ENCODE measurements at places on chromosomes 5 and 9.

- no peak for DNase-seq
Measured at GRCh38 chr9:100350188-100350587, 2.6 kb downstream of the TEX10 start.

- DNase-seq, result no peak
Measured at GRCh38 chr9:13446286-13446937, 166.9 kb upstream of the MPDZ start.

DNA sequence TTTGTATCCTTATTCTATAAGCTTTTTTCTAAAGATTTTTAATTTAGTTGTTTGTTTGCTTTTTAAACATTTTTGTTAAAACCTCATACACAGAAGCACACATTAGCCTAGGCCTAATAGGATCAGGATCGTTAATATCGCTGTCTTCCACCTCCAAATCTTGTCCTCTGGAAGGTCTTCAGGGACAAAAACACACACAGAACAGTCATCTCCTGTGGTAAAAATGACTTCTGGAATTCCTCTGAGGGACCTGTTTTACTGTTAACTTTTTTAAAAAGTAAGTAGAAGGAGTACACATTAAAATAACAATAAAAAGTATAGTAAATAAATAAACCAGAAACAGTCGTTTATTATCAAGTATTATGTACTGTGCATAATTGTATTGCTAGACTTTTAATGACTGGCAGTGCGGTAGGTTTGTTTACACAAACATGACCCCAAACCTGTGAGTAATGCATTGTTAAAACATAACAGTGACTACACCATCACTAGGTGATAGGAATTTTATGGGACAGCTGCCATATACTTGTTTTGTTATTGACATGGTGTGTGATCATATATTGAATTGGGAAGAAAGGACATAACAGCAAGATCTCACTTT lies 109.6 kb downstream of the ZCCHC7 start:
- no peak for DNase-seq

- DNase-seq, result no peak
Measured at GRCh38 chr9:70587201-70587600, 172.7 kb upstream of the KLF9 start.

DNA sequence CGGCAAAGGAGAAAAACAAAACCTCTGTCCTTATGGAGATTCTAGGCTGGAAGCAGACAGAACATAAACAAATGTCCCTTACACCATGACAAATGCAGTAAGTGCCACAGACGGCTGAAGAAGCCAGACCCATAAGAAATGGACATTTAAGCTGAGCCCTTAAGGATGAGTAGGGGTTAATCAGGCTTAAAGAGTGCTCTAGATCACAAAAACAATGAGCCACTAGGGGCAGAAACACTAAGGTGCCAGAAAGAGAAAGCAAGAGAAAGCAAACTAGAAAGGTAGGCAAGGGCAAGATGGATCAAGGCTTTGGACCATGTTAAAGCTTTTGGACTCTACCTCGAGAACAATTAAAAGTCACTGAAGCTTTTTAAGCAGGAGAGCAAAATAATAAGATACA lies 326.9 kb upstream of the WWC1 start:
- DNase-seq, result no peak

GRCh38 chr5:172074896-172075295 lies 68.5 kb upstream of the FBXW11 start:
- no peak for DNase-seq

DNA sequence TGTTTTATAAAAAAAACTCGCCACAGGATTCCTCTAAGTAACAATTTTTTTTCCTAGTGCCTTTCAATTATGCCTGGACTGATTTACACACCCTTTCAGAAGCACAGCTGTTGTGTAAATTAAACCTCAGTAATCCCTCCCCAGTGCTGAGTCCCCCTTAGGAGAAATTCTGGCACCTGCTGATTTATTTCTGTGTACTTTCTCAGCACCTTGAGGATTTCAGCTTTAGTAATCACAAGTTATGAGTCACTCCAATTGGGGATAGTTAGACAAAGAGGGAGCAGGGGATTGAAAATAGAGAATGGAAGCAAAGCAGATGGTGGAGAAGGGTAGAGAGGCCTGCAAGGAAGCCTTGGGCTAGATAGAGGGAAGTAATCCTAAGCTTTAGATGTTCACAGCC lies 171.7 kb downstream of the TTLL11 start:
- no peak for DNase-seq

DNA sequence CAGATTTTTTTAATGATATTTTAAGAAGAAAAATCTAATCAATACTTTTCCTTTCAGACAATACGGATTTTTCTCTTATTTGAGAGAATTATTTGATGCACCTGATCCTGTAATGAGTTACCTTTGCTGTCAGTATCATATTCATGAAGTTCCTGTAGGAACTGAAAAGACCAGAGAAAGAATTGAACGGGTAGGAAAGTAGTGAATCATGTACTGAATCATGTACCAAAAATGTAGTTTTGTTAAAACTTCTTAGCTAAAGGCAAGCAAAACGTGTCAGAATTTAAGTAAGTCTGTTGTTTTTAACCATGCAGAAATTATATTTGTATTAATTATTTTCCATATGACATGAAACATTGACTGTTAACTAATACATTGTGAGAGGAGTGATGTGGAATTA lies 56.6 kb downstream of the SMC5 start:
- no peak for DNase-seq

DNA sequence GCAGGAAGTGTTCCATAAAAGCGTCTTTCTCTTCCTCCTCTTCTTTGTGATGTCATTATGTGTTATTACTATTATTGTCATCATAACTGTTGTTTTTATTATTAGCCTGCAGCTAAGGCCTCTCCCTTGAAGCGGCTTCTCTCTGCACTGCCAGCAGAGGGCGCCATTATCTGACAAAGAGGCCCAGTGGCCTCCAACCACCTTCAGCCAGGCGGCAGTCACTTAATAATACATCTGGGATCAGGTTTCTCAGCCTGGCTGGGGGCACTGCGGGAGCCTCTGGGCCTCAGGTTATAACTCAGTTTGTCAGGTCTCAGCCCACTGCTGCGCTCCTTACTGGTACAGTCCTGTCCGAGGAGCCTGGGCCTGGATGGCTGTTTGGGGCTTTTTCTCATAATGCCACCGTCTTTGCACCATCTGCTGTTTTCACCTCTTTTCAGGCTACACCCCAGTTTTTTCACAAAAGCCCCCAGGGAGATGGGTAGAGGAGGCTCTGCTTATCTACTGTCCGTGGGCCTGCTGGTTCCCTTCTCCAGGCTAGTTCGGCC lies 281.9 kb downstream of the NSG2 start:
- no peak for DNase-seq

- no peak for DNase-seq
Measured at GRCh38 chr5:85069659-85070640, 685.3 kb upstream of the EDIL3 start.

- DNase-seq, result no peak
Measured at GRCh38 chr9:109903515-109904138, 123.6 kb downstream of the PALM2AKAP2 start.

DNA sequence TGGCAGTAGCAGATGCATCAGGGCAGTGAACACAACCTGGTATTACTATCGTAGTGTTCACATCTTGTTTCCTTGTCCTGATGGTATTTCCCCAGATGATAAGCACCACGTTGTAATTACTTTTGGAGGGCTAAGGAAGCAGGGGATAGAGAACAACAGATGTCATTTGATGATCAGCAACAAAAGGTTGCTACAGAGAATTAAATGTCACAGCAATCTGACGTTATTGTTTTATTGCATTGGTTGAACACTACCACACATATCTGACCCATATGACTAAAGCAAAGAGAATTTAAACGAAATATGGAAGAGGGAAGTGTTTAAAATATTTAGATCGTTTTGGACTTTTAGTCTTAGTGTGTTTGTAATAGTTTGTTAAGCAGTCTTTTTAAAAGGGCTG lies 408.3 kb downstream of the SH3GL2 start:
- DNase-seq, result no peak

DNA sequence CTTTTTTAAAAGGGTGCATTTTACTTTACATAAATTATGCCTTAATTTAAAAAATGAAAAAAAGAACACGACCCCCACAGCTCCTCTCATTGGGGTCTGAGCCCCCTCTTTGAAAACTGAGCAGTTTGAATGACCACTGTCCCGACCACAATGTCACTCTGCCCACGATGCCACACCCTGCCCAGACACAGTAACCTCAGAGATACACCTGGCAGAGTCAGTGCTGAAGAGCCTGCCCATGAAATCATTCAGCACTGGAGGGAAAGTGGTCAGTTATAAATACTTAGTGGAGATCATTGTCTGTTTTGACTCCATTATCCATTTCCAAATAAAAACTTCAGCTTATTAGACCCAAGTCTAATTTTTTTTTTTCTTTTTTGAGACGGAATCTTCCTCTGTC lies 49.3 kb downstream of the DNAJC21 start:
- DNase-seq, result no peak

DNA sequence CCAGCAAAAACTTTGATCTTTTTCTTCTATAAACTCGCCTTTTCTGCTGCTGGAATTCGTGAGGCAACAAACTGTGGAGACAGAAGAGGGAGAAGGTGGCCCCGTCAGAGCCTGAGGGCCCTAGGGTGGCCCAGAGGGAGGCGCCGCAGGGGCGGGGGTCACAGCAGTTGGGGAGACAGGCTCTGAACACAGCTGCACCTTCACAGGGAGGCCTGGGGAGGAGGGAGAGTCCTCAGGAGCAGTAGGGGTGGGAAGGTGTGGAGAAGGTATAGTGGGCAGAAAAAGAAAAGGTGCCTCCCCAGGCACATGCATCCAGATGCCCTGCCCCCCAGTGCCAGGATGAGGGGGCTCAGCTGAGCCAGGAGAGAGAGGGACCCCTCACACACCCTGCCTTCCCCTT lies 15.1 kb downstream of the PHF19 start:
- no peak for DNase-seq

GRCh38 chr5:176775409-176775808 lies 35.0 kb upstream of the UNC5A start:
- DNase-seq, result no peak

DNA sequence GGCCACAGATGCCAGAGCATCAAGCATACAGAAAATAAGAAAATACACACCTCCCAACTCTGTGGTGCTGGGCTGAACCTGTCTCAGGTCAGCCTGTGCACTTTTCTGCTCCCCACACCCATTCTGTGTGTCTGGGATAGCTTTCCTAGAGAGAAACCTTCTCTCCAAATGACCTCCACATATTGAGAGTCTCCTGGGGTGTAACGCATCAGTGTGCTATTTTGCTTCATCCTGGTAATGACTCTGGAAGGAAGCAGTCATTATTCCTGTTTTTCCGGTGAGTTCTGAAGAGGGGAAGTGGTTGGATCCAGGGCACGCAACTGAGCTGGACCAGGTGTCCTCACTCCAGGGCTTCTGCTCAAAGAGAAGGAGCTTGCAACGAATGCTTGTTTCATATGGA lies 73.2 kb upstream of the SH3PXD2B start:
- DNase-seq, result no peak

DNA sequence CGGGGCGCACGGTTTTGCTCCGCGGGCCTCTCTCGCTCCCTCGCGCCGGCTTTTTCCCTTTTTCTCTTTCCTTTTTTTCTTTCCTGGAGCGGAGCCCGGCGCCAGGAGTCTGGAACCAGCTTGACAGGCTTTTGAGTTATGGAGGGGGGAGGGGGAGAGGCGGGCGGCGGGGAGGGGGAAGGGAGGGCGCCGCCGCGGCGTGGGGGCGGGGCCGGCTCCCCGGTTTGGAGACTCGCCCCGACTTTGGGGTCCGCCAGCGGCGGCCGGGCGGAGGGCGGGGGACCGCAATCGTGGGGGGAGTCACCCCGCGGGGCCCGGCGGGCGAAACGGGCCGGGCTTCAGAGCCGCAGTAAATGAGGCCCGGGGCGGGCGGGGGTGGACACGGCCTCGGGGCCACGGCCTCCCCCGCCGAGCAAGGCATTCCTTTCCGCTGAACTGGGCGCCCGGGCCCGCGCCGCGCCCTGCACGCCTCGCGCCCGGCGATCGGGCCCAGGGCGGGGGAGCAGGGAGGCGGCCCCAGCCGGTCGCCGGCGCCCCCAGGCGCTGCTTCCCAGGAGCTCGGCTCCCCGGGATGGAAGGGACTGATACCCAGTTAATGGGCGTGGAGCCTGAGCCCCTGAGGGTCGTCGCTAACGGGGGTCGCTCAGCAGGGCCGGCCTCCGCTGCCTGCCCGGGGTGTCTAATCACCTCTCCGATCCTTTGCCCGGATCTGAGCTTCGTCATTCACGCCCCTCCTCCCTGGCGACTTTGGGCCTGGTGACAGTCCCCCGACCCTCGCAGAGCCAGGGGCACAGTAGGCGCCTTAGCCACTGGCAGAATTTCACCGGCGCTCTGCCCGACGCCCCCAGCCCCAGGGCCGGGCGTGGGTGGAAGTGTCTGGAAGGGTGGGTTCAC lies 138.1 kb downstream of the C9orf50 start:
- DNase-seq, result no peak

DNA sequence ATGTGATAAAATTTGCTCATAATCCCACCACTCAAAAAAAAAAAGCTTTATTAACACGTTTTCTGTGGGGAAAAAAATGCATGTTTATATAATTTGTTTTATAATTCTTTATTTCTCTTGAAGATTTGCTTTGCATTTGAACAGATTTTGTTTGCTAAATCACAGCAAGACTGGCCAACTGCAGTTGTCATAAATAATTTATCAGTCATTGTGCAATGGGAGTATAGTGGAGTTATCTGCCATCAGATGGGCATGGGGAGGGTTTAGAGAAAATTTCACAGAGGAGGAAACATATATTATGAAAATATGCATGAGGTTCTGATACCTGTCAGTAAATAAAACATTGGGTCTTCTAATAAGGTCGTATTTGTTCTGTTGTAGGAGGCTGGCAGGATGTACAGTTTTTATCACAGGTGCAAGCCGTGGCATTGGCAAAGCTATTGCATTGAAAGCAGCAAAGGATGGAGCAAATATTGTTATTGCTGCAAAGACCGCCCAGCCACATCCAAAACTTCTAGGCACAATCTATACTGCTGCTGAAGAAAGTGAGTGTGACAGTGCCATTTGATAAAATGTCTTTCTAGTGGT lies 23.8 kb downstream of the HSDL2 start:
- no peak for DNase-seq

GRCh38 chr9:128819716-128820664 lies 1.7 kb downstream of the ENDOG start:
- no peak for DNase-seq

- no peak for DNase-seq
Measured at GRCh38 chr9:133493428-133493827, 14.5 kb upstream of the SLC2A6 start.

- DNase-seq, result no peak
Measured at GRCh38 chr9:77589046-77589795, 58.9 kb downstream of the GNA14 start.
